ENCODE measurements at places on chromosomes 3 and 15.

DNA sequence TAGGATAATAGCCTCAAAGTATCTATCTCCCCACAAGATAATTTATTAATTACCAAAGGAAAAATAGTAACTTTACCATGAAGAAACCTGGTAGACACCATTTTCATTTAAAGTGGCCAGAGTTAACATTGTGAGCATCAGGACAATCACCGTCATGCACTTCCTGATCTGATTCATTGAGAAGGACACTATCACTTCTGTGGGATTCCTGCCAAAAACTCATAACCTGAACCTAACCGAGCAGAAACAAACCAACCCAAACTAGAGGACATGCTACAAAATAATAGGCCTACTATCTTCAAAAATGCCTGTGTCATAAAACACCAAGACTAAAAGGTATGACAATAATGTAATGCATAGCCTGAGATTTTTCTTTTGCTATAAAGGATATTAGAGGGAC lies 39.0 kb downstream of the FSIP1 start:
- DNase-seq: no peak

GRCh38 chr15:47431501-47431900 lies 285.8 kb upstream of the SEMA6D start:
- DNase-seq: no peak

- DNase-seq: peak; percentile 30
Observed at GRCh38 chr15:89728254-89728653, 22.8 kb downstream of the MESP1 start.

DNA sequence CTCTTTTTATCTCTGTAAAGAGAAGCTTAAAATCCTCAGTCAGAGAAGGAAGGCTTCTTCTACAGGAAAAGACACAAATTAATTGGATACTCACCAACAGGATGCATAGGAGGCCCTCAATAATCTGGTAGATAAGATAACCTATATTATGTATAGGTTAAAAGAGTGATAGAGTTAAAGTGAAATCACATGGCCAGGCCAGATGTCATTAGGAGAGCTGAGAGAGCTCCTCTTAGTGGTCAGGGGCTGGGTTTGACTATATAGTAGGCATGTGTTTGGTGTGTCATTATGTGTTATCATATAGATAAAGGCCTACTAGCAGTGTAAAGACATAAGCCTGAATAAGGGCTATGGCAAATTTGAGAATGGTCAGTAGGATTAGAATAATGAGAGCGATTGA lies 479.3 kb downstream of the EPHA3 start:
- DNase-seq: no peak

DNA sequence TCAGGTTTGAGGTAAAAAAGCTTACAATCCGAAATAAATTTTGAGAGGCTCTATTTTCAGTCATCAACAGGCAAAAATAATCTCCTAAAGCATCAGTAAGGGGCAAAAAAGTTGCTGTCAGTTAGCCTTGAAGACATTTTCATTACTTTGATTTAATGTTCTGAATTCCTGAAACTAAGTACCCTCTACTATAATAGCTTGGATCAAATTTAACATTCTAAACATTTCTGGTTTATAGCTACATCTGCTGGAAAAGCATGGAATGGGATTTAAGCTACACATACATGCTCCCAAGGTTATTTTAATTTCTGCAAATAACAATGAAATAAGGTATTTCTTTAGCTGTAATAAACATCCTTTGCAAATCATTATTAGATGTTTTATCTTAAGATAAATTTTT lies 245.4 kb downstream of the ULK4 start:
- DNase-seq: no peak

All from hematopoietic multipotent progenitor cell treated with erythropoietin and hydrocortisone succinate and interleukin-3 and kit ligand, for 4 days (in vitro differentiated cells).